Stimulated activated naive CD8-positive, alpha-beta T cell treated with anti-CD3 and anti-CD28 coated beads, Interleukin-15, amount 100 ng/mL, for 72 hours (primary cell): ENCODE measurements at places on chromosomes 2 and 18.
A peak's percentile ranks its signal among the peaks of the same experiment; 100 is the strongest.

GRCh38 chr18:7579176-7579917, 12.2 kb downstream of the PTPRM start:
- no peak for DNase-seq

GRCh38 chr2:20186078-20186854, 38.7 kb downstream of the SDC1 start:
- no peak for DNase-seq

DNA sequence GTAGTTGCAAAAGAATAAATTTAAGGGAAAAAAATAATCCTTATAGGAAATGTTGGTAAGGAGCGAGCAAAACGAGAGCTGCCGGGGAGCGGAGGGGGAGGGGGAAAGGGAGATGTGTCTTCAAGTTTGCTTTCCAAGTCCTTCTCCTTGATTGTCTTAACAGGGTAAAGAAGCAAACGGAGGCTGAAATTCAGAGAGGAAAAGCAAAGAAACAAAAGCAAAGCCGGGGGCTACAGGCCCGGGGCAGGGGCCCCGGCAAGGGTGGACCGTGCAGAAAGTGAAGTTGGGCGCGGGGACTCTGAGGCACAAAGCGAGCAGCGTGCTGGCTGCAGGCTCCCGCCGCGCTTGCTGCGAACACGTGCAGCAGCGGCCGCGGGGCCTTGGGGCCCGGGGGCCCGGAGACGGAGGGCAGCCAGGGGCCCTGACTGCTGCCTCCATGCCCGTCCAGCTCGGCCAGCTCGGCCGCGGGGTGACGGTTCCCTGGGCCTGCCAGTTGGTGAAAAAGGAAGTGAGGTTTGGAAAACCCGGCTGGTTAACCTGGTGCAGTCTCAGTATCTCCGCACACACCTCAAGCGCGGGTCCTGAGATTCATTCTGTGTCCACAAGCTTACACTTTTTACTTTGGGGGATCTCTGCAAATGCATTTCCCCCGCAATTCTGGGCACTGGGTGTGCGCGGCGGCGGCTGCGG, 4.1 kb downstream of the BCL11A start:
- DNase-seq: no peak

DNA sequence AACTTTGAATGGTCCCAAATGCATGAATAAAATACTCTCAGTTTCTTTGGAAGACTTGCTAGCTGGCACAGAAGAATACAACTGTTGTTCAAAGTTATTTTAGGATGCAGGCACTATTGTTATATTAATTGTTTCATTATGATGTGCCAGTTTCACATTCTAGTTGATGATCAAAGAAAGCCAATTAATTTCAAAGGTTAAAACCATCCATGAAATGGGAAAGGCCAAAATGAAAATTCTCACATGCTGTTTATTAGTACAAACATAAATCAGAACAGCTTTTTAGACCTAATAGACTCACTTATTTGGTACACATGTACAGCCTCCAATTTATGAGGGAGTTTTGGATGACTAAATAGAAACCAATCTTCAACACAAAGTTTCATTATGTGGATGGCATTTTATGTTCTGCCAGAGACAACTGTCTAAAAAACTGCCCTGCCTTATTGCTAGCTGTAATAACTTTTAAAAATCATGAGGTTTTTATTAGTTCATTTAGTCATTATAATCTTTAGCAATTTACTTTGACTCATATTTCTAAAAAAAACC, 42.2 kb downstream of the RFTN2 start:
- no peak for DNase-seq

DNA sequence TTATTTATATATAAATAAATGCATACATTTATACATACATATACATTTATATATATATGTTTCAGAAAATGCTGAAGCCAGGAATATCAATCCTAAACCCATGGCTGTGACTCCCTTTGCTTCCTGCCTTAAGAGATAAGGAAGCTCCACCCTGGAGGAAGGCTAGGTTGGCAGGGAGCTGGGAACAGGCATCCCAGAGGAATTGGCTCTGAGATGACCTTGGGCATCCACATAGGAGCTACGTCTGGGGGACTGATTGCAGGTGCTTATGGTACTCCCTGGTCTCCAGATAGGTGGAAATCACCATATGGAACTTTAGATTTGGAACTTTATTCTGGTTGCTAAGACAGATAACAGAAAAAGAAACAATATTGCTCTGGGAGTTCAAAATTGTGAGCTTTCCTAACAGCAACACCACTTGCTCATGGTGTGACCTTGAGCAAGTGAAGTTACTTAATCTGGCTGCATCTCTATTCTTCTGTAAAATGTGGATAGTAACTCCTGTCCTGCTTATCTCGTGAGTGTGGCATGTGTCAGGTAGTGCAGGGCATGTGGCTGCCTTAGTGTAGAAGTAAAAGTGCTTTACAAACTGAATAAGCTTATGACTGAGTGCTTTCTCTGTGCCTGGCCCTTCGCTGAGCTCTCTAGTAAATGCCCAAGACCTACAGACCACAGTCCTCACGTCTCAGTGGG, 341.0 kb downstream of the MEIS1 start:
- DNase-seq: no peak

GRCh38 chr2:169815849-169816248, 8.9 kb downstream of the METTL5 start:
- no peak for DNase-seq

DNA sequence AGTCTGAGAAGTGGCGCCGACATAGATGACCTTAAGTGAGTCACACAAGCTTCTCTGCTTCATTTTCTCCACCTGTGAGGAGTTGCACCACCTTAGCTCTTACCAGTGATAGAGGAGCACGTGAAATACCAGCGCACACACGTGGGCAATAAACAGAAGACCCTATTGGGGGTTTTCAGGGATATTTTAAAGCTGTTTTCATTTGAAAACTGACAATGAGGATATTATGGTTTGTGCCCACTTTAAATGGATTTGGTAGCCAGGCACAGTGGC, 47.3 kb upstream of the FZD7 start:
- no peak for DNase-seq

DNA sequence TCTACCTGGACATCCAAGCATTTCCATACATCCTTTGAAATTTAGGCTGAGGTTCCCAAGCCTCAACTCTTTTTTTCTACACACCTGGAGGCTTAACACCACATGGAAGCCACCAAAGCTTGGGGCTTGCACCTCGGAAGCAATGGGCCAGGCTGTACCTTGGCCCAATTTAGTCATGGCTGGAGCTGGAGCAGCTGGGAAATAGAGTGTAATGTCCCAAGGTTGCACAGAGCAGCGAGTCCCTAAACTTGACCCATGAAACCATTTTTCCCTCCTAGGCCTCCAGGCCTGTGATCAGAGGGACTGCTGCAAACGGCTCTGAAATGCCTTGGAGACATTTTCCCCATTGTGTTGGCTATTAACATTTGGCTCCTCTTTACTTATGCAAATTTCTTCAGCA, 1574.3 kb upstream of the ZEB2 start:
- DNase-seq: no peak

DNA sequence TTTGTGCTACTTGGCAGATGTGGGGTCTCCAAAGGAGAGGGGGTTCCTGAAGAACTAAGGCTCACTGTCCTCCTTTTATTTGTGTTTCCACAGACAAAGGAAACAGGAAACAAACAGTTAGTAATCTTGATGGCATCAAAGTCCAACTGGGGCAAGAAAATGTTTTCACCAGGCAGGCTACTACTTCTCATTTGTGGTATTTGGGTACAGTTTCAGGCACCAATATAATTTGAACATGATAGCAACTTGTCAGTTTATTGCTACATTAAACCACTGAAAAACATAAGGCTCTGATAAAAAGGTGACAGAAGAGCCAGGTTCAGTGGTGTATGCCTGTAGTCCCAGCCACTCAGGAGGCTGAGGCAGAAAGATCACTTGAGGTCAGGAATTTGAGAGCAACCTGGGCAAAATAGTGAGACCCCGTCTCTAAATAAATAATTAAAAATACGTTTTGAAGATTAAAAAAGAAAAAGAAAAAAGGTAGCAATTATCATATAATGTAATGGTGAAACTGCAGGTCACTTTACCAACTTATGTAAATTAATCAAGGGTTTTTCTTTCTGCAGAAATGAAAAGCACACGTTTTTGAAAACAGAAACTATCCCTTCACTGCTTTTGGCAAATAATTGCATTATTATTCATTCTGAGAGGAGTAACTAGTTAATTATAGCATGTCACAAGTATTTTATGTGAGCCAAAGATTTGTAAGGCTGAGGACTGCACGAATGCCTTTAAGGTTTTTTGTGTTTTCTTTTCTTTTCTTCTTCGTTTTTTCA, 157.5 kb upstream of the CAVIN2 start:
- DNase-seq: no peak

GRCh38 chr2:10844097-10844496, 31.5 kb upstream of the PDIA6 start:
- DNase-seq: no peak

DNA sequence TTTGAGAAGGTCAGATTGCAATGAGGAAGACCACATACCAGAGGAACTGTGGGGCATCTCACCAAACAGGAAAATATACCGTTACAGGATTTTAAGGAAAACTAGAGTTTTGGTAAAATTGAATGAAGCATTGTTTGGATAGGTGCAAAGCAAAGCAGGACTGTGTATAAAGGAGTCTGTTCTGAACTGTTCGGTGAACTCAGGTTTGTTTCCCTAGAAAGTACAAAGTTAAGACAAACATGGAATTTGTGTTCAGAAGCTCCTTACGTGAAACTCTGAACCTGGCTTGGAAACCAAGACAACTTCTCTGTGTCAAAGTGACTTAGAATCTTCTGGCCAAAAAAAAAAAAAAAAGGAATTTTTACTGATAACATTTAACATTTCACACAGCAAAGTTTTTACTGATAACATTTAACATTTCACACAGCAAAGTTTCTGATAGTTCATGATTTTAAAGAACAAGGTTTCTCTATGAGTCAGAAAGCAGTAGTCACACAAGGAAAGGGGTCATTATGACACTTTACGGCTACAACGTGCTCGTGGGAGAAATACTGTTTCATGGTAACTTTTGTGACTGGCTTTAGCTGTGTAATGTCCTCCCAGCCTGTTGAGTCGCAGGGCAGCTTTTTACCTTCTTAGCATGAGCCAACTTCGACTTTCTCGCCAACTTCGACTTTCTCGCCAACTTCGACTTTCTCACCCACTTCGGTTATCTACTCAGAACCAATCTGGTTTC, 21.2 kb upstream of the TET3 start:
- DNase-seq: no peak

GRCh38 chr2:85584354-85584856, at the start of gene VAMP5:
TSS of gene VAMP5 (plus strand) at chr2:85584431. CDS start at chr2:85584491, 60 bp downstream.
- DNase-seq: peak; percentile 14

GRCh38 chr2:141317986-141318385, 812.8 kb downstream of the LRP1B start:
- DNase-seq: no peak

GRCh38 chr2:64477037-64477436, 23.1 kb downstream of the LGALSL start:
- no peak for DNase-seq

DNA sequence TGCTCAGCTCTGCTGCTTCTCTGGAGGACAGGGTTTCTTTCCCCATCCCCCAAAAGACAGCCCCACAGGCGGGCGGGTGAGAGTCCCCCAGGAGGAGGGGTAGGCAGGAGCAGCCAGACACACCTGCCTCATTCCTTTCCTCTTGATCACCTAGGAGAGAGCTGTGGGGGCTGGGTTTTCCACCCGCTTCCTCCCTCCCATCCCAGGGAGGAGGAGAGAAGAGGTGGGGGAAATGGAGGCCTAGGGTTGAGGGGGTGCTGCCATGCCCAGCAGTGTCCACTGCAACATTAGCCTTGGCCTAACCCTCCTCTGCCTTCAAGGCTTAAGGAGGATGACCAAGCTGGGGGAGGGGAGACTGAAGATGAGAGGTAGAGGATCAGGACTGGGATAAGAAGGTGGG, 14.7 kb downstream of the WNT10A start:
- DNase-seq: no peak

GRCh38 chr18:32042337-32042736, 23.7 kb downstream of the RNF125 start:
- no peak for DNase-seq

GRCh38 chr2:54872780-54873179, 149.3 kb downstream of the EML6 start:
- no peak for DNase-seq

- DNase-seq: peak; percentile 17
Measured at GRCh38 chr18:61892683-61893308, at the start of gene RNF152. TSS of gene RNF152 (minus strand) at chr18:61893007. CDS start at chr18:61816463, 76,544 bp downstream.

- DNase-seq: no peak
Measured at GRCh38 chr2:127663566-127664064, 11.7 kb downstream of the LIMS2 start.

DNA sequence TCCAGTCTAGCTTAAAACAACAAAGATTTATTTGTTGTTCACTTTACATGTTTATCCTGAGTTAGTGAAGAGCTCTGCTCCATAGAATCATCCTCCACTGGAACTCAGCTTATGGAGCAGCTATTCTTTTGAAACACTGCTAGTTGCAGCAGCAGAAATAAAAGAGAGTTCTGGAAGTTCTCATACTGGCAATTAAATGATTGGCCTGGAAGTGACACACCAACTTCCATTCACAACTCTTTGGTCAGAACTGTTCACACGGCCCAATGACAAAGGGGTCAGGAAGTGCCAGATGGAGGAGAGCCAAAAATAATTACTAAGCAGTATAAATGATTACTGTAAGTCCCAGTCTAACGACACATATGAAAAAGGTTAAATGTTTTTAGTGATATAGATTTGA, 39.1 kb downstream of the FBXO11 start:
- DNase-seq: no peak

GRCh38 chr2:234368861-234369261, 128.0 kb downstream of the ARL4C start:
- peak; percentile 33 for DNase-seq

DNA sequence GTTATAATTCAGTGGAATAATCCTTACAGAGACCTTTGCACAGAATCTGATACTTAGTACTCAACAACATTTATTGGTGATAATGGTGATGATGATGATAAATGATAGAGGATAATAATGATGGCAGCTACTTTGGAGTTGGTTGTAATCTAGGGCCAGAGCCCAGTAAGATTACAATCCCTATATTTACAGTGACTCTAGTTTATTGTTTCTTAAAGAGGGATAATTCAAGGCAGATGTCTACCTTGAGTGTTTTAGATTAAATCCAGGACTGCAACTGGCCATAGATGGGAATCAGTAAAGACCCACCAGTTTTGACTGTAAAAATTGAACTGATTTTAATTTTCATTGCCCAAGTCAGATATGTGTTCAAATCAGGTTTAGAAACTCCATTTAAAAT, 813.9 kb upstream of the CNTNAP5 start:
- DNase-seq: no peak

DNA sequence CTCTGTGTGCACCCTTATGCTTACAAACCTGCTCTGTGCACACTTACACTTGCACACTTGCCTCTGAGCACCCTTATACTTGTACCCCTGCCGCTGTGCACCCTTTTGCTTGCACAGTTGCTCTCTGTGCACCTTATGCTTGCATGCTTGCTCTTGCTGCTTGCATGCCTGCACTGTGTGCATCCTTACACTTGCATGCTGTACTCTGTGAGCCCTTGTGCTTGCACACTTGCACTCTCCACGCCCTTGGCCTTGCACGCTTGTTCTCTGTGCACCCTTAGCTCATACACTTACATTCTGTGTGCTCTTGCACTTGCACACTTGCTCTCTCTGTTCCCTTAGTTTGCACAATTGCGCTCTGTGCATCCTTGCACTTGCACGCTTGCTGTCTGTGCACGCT, 78.3 kb downstream of the GNAL start:
- DNase-seq: no peak

GRCh38 chr2:112960230-112960825, 17.5 kb upstream of the IL36G start:
- no peak for DNase-seq

- no peak for DNase-seq
Measured at GRCh38 chr2:191170773-191171172, 20.0 kb upstream of the STAT4 start.
